ENCODE measurements at places on chromosomes 16 and 17.

DNA sequence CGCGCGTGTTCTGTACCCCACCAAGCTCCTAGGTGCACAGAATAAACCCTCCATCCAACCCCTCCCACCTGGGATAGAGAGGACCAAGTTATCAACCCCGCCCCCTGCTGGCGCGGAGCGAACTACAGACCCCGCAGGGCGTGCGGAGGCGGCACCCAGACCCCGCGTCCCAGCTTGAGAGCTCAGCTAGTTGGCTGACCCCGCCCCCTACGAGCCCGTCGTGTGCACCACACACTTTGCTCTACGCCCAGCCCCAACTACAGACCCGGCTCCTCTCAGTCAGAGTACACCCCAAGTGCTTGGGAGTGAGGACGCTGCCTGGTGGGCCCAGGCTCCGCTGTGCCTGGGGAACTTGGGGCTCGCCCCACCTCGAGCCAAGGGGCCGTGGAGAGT is 1.5 kb downstream of the GRIN2A start:
- DNase-seq, result peak; percentile 47

DNA sequence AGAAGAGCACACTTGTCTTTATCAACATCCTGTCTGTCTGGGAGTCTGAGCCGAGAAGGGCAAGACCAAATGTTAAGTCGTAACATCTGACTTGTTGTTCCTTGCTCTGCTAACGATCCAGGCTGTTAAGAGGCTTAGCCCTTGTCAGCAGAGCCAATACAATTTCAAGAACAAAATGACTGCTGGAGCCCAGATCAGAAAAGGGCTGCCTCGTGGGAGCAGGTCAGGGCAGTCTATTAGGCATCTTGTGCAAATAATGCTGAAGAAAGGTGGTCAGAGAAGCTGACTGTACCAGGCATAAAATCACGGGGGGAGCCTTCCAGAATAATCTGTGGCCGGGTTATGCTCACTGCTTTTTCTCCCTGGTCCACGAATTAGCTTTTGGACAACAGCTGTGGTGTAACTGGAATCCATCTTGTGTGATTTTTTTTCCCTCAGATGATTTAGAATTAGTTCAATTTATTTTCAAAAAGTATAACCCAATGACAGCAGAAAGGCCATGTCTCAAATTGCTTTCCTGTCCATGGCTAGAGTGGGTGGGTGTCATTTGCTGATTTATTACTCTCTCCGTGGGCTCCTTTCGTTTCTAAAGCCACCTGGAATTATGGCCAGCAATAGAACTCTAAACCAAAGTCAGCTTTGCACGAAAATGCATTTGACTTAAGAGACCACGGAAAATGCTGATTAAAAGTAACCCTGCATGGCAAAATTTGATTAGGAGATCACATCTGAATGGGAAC is 221.1 kb upstream of the HSBP1 start:
- DNase-seq, result no peak

GRCh38 chr16:60170196-60170595 is 1436.1 kb upstream of the GOT2 start:
- no peak for DNase-seq

- no peak for DNase-seq
These were observed 292.5 kb downstream of the PHKB start for GRCh38 chr16:47753659-47754058.

DNA sequence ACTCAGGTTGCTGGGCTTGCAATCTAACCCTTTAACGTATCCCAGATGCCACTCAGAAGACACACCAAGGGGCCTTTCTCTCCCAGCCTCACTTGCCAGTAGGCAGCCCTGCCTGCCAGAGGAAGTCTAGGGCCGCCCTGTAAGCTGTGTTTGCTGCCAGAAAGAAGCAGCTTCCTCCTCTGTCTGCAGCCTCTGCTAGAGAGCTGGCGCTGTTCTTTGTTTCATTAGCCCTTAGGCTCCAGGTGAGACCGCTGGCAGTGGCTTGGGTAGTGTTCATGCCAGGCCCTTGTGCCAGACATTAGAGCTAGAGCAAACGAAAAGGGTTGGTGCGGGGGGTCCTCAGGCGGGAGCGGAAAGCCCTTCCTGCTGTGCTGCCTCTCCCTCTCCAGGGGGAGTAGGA is 8.9 kb downstream of the CTRL start:
- no peak for DNase-seq

- no peak for DNase-seq
These were observed 260.2 kb downstream of the GRIN2A start for GRCh38 chr16:9921997-9922396.

GRCh38 chr17:76671123-76671911 is 27.8 kb upstream of the ST6GALNAC1 start:
- DNase-seq, result peak; percentile 100

DNA sequence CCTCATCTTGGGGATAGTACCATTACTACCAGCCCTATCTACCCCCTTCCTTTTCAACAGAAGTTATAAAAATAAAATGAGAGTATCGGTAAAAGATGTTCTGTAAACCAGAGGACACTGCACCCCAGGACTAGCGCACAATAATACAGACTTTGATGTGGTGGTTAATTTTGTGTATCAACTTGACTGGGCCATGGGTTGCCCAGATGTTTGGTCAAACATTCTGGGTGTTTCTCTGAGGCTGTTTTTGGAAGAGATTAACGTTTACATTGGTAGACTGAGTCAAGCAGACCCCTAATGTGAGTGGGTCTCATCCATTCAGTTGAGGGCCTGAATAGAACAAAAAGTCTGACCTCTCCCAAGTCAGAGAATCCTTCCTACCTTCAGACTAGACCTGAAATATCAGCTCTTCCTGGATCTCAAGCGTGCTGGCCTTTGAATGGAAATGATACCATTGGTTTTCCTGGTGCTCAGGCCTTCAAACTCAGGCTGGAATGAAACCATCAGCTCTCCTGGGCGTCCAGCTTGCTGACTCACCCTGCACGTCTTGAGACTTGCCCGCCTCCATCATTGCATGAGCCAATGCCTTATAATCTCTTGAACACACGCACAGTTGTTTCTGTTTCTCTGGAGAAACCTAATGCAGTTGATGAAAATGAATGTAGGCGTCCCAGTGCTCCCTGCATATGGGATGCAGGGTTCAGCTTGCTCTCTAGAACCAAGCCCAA is 10.1 kb downstream of the MRM1 start:
- DNase-seq, result no peak

DNA sequence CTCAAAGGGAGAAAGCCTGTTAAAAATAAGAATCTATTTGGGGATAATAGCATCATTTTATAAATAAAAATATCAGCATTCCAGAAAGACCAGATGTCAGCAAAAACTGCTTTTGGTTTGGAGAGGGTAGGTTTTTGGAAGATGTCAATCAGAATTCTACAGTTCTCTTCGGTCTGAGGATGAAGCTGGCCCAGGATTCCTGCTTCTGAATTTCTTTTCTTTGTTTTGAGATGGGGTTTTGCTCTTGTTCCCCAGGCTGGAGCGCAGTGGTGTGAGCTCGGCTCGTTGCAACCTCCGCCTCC is 31.0 kb upstream of the PITPNA start:
- no peak for DNase-seq

- DNase-seq, result no peak
These were observed 11.8 kb upstream of the PEMT start for GRCh38 chr17:17603178-17603894.

Data from NCI-H1930 (cell line).